ENCODE measurements at places on chromosomes 12 and 14.

DNA sequence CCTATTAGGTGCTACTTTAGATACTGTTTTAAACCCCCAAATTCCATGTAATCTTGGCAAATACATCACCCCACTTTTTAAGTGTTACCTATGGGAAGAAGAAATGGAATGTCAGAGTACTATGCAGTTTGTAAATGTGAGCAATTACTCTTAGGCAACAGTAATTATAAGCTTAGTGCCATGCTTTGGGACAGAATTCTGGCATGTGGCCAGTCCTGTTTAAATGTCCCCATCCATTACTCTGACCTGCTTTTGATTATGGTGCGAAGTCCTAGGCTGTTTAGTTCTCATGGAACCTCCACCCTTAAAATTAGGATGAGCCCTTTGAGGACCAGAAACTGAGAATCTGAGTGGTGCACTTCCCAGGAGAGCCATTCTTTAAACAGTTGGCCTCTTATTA, 321.4 kb upstream of the RGS6 start:
- DNase-seq, result peak; percentile 82

DNA sequence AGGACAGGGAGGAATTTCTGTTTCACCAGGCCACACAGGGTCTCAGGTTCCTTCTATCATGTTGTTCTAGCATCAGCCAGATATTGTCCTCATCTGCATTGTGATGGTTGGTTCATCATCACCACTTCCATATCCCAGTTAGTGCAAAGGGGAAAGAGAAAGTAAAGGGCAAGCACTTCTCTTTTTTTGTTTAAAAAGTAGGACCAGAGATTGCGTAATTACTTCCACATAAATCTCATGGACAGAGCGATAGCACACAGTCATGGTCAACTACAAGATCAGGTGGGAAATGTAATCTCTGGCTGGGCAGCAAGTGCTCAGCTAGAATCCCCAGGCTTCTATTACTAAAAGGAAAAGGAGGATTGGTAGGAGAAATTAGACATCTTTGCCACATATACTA, 155.1 kb downstream of the KIF21A start:
- no peak for DNase-seq

GRCh38 chr12:10562306-10562933, 51.0 kb downstream of the MAGOHB start:
- DNase-seq, result peak; percentile 26

- no peak for DNase-seq
These were observed 21.3 kb upstream of the LDHB start for GRCh38 chr12:21678959-21679358.

DNA sequence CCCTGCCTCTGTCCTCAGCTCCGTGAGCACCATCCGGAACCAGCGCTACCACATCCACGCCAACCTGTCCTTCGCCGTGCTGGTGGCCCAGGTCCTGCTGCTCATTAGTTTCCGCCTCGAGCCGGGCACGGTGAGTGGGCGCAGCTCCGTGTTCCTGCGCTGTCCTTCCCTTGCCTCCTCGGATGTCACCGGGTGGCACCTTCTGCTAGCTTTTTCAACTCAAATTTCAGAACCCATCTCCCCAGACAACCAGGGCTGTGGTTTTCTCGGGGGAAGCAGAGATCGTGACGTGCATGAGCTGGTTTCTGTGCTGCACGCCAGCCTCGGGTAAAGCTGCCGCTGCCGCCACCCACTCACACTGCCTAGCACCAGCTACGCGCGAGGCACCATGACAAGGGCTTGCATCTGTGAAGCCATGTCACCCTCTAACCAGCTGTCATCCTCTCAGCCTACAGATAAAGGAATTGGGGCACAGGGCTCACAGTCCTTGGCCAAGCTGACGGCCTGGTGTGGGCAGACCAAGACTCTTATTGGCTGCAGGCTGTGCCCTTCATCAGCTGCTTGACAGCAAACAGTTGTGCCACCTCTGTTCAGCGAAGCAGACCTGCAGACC, 152.1 kb downstream of the ADGRD1 start:
- DNase-seq, result no peak

GRCh38 chr14:48536318-48536717, 860.9 kb upstream of the MDGA2 start:
- DNase-seq, result peak; percentile 47

DNA sequence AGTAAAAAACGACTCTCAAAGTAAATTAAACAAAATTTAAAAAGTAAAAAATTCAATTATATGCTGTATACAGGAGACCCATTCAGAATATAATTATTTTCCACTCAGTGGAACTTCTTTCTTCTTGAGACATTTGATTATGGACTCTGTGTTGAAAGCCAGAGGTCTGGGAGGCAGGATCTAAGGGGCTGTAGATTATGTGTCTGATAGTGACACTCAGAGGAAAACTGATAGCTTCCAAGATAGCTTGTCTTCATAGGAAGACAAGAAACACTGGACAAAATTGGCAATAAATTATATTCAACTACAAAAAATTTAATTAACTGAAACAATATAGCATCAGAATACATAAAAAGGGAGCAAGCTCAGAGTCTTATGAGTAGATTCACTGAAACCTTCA, 135.8 kb downstream of the KITLG start:
- no peak for DNase-seq

DNA sequence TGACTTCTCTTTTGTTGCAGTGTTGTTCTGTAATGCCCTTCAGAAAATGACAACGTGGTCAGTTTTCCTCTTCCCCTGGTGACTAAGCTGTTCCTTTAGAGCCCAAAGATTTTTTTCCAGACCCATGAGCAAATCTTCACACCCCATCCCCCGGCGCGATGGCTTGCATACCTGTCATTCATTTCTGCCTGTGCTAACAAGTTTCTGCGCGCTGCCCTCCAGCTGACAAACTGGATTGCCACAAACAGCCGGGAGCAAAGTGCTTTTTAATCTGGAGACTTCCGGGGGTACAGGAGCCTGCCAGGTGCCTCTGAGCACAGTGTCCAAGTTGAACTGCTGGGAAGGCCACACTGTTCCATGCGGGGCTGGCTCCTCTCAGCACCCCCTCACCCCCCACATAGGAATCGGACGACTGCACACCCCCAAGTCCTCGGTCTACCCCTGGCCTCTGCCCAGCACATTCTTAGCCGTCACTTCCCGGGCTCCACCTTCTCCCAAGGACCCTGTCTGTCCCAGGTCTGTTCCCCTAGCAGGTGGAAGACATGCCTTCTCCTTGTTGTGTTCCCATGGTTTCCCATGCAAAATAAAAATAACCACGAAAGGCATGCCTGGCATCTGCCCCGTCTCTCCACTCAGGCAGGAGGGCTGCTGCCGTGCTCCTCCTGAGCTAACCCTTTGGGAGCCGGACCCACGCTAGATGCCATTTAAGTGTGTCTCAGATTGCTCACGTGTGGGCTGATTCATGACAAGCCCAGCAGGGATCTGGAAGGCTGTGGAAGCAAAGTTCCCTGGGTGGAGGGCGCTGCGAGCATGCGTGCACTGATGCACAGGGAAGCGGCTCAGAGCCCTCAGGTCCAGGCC, 14.1 kb downstream of the RILPL1 start:
- no peak for DNase-seq

GRCh38 chr12:11787933-11788849, 138.7 kb downstream of the ETV6 start:
- DNase-seq, result peak; percentile 31

GRCh38 chr12:50221228-50222008, 54.2 kb upstream of the CERS5 start:
- DNase-seq, result peak; percentile 60

- no peak for DNase-seq
These were observed 6.6 kb downstream of the PLEKHG6 start for GRCh38 chr12:6316921-6317692.

DNA sequence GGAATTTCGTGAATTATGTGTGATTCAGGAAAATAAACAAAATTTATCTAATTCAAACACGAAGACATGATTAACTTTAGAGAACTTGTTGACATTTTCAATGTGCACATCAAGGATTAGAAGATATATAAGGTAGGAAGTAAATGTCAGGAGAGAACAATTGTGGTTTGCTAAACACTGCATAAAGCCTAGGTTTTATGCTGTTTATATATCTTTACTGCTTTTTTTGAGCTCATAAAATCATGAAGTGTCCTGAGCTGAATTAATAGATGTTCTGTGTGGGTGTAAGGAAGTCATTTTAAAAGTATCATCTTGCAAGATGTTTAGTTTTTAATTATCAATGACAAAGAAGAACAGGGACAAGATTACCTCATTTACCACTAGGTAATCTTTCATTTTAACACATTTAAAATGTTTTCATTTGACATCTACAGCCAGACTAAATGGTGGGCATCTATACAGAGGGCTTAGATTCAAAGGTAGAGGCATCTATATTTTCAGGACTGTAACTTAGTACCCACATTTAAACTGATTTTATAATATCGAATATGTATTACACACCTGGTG, 382.8 kb downstream of the ADAMTS20 start:
- no peak for DNase-seq

DNA sequence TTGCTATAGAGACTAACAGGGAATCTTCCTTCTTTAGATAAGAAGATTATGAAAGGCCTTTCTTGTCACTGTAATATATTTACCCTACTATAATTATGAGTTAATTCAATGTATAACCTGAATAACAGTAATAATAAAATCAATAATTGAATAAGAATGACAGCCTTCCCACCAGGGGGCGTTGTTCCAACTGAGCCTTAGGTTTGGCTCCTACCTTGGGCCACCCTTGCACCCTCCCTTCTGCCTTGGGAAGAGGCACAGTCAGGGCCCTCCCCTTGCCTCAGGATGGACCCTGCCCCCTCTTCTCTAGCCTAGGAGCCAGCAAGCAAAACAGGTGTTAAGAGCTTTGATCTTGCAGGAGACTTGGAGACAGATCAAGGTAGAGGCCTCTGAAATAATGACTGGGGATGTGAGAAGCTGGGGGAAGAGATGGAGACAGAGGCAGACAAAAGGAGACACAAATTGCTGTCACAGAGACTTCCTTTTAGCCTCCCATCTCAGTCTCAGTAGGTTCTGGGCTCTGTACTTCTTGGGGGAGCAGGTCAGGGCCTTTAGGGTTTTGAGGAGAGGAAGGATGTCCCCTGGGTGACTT, 40.1 kb upstream of the CISTR start:
- no peak for DNase-seq

DNA sequence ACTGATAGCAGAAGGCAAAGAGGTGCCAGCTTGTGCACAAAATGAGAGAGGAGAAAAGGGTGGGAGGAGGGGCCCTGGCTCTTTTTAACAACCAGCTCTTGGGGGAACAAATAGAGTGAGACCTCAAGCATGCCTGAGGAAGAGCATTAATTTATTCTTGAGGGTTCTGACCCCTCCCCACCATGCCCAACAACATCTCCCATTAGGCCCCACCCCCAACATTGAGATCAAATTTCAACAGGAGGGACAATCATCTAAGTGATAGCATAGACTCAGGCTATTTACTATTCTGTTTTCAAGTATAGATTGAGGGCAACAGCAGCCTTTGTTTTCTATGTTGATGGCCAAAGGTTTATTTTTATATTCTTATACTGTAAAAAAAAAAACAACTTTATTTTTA, 59.7 kb downstream of the FUT8 start:
- DNase-seq, result peak; percentile 88

DNA sequence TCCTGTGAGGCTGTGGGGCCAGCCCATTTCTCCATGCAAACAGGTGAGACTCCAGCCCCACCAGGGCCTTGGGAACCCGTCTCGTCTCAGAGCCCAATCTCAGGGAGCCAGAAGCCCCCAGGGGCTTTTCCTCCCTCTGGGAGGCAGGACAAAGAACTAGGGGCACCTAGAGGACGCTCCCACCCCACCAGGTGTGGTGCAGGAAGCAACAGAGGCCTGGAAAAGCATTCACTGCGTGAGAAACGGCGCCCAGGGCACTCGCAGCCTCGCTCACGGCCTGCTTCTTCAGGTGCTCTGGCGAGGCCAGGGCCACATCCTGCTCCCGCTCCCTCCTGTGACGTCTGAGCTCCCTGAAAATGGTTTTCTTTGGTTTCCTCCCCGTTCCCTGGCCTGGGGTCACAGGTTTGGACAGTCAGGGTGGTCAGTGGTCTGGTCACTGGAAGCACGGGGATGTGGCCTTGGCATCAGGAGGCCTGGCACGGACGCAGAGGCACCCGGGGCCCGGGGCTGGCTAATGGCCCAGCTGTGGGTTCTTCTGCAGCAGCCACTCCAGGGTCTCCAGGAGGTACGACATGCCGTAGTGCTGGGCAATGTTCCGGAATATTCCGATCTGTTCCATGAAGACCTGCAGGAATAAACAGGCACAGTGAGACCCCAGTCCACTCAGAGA, 5.7 kb downstream of the P2RX2 start:
- DNase-seq, result no peak

GRCh38 chr12:108609537-108610335, 11.9 kb upstream of the TMEM119 start:
- DNase-seq, result no peak

DNA sequence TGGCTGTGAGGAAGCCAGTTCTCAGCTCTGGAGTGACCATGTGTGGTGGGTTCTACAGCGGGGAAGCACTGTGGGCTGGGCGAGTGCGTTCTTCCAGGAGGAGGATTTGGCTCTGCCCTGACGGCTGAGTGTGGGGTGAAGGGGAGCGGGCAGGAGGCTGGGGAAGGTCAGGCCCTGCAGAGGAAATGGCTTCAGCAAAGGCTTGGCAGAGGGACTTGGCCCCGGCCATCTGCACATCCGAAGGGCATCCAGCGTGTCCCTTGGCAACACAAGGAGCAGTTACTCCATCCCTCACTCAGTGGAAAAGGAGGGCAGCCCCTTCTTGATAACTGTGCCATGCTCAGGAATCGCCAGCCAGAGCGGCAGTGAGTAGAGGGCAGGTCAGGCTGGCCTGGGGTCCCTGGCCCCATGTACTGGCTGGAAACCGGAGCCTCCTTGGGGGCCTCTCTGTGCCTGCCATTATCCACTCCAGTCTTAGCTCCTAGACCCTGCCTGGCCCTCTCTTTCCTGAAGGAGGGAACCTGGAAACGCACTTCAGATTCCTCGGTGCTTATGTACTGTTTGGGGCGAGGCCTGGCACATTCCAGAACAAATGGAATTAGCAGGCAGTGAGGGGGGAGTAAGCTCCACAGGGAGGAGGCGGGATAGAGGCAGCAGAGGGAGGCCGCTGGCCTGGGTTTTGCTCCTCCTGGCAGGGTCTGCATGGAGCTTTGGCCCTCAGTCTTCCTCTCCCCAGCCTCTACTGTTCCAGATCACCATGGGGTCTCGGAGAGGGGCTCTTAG, 133.6 kb upstream of the NCOR2 start:
- DNase-seq, result no peak

- no peak for DNase-seq
These were observed 14.3 kb upstream of the FBXL14 start for GRCh38 chr12:1608713-1609119.

GRCh38 chr12:3202734-3203446, 125.7 kb downstream of the TSPAN9 start:
- DNase-seq, result peak; percentile 48

DNA sequence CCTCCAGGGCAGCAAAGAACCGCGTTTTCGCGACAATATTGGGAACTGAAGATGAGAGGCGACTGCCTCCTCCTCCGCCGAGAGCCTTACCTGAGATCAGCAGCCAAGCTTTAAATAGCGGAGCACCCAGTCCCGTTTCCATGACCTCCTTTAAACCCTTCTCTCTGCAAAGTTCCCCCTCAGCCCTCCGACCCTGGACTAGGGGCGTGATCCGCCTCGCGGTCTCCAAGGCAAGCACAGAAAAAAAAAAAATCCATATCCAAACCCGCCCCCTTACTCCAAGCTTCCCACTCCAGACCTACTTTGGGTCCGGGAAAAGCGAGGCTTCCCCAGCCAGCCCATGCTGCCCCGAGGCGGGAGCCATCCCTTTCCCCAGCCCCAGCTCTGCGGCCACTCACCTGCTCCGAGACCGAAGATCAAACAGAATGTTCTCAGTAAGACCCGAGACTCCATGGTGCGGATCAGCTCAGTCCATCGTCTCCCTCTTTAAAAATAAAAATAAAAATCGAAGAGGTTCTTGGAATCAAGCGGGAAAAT, 630 bp downstream of the NELL2 start:
- peak; percentile 52 for DNase-seq
